Neural crest cell (in vitro differentiated cells): ENCODE measurements at places on chromosomes 7 and 10.

GRCh38 chr7:25424855-25425254, 196.6 kb upstream of the NPVF start:
- DNase-seq: no peak

DNA sequence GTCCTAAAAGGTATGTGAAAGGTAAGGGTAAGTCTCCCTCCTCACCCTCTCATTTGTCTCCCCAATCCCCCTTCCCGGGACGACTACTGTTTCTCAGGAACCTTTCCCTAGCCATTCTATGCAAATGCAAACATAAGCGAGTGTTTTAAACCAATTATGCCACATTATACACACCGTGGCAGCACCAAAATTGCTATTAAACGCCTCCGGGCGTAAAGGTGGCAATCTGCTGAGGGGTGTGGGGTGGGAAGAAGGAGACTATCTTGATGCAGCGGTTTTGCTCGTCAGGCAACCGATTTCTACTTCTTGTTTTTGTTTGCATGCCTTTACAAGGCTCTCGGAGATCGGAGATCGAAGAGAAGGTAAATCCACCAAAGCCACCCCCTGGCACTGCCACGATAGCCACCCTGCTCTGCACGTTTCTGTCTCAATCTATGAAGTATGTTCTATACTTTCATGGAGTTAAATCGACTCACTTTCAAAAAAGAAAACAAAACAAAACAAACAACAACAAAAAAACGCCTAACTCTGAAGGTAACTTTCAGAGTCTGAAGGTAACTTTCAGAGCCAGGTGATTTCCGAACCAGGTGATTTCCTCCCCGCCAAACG, 46.0 kb upstream of the CDK1 start:
- DNase-seq: no peak

DNA sequence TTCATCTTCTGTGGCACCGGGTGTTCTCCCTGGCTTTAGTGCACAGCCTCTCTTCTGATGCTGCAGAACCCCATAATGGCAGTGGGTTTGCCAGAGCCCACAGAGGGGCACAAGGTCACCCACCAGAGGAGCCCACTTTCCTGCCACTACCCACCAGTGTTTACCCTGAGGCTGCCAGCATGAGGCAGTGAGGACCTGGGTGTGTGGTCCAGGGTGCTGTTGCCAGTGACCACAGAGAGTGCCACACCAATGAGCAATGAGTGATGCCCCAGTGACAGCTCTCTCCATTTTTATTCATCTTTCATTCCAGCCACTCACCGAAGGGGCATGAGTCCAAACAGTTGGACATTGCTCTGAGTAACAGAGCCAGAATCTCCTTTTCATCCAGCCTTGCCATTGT, 34.8 kb downstream of the MTURN start:
- no peak for DNase-seq

- no peak for DNase-seq
Measured at GRCh38 chr10:57716884-57717283, 550.8 kb downstream of the IPMK start.

- no peak for DNase-seq
Measured at GRCh38 chr10:118900617-118901016, 128.9 kb upstream of the NANOS1 start.

GRCh38 chr7:130281260-130281659, 11.7 kb upstream of the CPA4 start:
- no peak for DNase-seq

- DNase-seq: no peak
Measured at GRCh38 chr10:44457259-44457658, 72.4 kb upstream of the CXCL12 start.

GRCh38 chr7:106615808-106616707, 44.9 kb downstream of the CCDC71L start:
- no peak for DNase-seq

- no peak for DNase-seq
Measured at GRCh38 chr10:100025576-100025975, 15.8 kb upstream of the DNMBP start.

DNA sequence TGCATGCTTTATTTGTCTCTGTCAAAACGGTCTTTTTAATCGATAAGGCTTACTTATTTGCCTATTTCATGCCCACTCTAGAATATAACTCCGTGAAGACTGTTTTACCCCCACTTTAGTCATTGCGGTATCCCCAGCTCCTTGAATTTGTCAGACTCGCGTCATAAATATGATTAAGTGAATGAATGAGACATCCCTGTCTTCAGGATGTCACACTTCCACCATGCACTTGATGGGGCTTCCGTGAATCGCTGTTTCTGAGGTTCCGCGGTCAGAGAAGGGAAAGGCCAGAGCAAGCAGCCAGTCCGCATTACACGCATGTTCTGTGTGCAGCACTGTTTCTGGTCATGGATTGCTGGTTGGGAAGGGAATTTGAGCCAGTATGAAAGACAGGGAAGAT, 138.8 kb downstream of the CELF2 start:
- DNase-seq: no peak

GRCh38 chr10:104350127-104350635, 3.5 kb upstream of the CFAP58 start:
- no peak for DNase-seq

DNA sequence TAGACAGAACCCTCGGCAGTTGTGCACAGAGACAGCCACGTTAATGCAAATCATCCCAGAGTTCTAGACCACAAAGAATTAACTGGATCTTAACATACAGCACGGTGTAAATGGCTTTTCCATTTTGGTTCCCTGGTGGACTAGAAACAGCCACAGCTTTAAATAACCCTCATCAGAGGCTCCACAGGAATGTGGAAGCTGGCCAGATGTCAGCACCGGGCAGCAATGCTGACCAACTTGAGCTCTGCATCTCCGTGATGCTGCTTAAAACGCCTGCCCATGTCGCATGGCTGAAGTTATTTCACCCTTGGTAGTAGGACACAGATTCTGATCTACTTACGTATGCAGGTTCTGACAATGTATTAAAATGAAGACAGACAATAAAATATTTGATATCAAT, 24.5 kb downstream of the RSU1 start:
- no peak for DNase-seq

GRCh38 chr10:29135337-29135736, 153.5 kb upstream of the LYZL1 start:
- no peak for DNase-seq

DNA sequence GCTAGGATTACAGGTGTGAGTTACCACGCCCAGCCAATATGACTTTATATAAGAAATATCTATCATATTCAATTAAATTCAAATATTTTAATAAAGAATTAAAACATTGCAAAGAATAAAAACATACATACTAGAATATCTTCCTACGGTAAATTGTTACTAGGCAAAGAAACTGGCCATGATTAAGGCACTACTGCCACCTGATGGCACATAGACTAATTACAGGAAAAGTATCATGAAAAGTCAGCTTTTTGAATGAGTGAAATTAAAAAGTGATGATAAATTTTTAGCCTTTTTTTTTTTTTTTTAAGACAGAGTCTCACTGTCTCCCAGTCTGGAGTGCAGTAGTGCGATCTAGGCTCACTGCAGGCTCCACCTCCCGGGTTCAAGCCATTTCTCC, 30.9 kb downstream of the MRPS33 start:
- no peak for DNase-seq

- no peak for DNase-seq
Measured at GRCh38 chr10:63140077-63140476, 6.9 kb downstream of the NRBF2 start.

DNA sequence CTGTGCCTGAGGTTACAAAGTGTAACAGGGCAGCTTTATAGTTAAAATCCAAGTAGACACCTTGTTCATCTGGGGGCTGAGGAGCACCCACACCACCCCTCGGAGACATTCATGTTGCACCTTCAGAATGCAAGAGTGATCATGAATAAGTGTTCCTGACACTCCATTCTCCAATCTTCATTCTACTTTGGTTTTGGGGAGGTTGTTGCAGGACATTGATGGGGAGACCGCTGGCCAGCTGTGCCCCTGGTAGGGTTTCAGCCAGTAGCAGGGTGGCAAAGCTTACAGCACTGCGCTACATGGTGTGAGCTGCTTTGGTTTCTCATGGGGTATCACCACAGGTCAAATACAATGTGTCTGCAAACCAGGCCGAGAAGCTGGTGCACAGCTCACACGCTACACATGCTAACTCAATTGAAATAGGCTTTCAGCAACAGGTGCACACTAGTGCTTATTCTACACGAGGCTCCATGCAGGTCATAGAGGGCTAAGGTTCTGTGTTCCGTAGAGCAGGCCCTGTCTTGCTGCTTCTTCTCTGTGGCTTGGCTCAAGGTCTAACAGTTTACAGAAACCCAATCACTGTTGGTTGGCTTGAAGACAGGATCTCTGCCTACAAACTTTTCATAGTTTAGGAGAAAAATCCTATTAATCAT, 317.4 kb upstream of the ZNF32 start:
- DNase-seq: no peak

DNA sequence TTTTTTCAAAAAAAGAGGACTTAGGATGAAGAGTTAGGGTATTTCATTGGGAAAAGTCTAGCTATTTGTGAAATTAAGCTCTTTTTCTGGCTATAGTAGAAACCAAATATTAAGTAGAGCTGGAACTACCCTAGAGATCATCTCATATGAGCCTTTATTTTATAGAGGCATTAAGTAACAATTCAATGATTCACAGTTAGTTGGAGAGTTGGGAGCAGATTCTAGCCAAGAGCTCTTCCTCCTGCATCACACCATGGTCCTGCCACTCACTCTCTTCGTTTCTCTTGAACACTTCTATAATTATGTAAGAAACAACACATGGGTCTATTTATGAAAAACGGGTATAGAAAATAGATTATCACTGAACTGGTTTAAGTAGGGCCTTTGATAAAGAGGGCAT, 76.1 kb upstream of the ANK3 start:
- no peak for DNase-seq

- no peak for DNase-seq
Measured at GRCh38 chr7:157905651-157906461, 569.1 kb downstream of the DNAJB6 start.
